ENCODE measurements at places on chromosomes 2 and 18.
A peak's percentile ranks its signal among the peaks of the same experiment; 100 is the strongest.

- no peak for DNase-seq
Observed at GRCh38 chr2:171530378-171530777, 8.1 kb downstream of the CYBRD1 start.

GRCh38 chr2:194166818-194167217 is 1490.2 kb upstream of the SLC39A10 start:
- DNase-seq = no peak

GRCh38 chr2:39796134-39796533 is 17.1 kb upstream of the THUMPD2 start:
- no peak for DNase-seq

GRCh38 chr2:45652090-45653031 is 886 bp downstream of the PRKCE start:
- peak; percentile 40 for DNase-seq

- no peak for DNase-seq
Observed at GRCh38 chr18:79753391-79753851, 44.3 kb upstream of the KCNG2 start.

GRCh38 chr2:221465776-221466175 is 106.3 kb downstream of the EPHA4 start:
- DNase-seq = peak; percentile 13

- DNase-seq = no peak
Observed at GRCh38 chr2:62089658-62090057, 106.3 kb upstream of the B3GNT2 start.

- peak; percentile 48 for DNase-seq
Observed at GRCh38 chr2:46535360-46535759, 56.0 kb downstream of the TMEM247 start.

DNA sequence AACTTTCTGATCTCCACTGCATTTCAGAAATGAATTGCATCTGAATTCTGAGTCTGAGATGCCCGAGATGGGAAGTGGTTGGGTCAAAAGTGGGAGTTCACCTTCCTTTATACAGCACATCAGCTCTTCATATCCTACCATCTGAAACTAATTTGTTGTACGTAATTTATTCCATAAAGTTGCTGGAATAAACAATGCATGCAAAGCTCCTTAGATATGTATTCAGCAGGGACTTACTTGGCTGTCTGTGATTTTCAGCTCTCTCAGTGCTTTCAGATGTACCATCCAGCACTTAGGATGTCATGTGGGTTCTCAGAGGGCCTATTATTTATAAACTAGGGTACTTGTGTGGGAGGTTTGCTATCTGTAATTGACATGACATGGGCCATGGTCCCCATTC is 46.9 kb upstream of the EFEMP1 start:
- no peak for DNase-seq

- no peak for DNase-seq
Observed at GRCh38 chr18:66005831-66006588, 255.2 kb downstream of the CDH7 start.

DNA sequence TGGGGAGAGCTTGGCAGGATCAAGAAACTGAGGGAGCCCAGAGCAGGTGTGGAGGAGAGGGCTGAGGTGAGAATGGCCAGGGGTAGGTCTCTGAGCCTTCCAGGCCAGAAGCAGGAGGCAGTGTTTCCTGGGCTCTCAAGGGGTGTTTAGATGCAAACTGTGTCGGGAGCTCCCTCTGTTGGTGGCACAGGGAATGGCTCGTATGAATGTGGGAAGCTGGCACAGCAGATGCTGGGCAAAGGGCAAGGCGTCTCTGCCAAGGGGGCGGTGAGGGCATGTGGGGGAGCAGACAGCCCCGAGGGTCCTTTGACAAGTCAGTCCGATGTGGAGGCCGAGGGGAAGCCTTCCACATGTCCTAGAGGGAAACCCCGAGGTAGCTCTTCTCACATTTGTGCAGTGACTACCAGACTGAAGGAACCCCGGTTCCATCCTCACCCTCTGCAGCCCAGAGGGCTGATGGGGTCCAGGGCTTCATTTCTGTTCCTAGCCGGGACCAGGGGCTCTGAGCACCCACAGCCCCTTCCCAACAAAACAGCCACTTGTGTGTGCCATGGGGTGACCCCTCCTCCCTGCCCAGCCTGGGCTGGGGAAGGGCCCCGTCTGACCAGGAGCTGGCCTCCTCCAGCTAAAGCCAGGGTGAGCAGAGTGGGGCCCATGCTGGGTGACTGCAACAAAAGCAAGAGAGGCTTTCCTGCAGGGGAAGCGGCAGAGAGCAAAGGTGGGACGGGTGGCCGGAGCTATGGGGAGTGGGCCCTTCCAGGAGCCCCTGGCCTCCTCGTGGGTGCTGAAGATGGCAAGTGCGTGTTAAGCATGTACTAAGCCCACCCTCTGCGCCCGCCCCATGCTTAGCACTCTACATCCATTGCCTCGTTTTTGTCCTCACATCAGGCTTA is 103.4 kb downstream of the SEPTIN10 start:
- peak; percentile 81 for DNase-seq

- no peak for DNase-seq
Observed at GRCh38 chr2:20115902-20116301, 64.5 kb upstream of the LAPTM4A start.

DNA sequence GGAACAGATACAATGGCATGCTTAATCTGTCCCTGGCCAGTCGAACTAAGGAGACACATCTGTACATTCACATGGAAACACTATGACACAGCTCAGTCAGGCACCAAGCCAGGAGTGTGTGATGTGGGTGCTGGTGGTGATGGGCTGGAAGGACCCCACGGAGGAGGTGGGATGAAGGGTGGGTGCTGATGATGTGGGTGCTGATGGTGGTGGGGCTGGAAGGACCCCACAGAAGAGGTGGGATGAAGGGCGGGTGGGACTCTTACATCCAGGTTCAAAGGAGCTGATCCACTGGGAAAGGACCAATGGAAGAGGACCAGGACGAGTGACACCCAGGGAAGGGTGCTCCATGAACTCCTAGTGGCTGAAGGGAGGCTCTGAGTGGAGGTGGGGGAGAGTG is 34.8 kb upstream of the ACAA2 start:
- DNase-seq = no peak

- no peak for DNase-seq
Observed at GRCh38 chr18:10197097-10197496, 257.3 kb upstream of the APCDD1 start.

- no peak for DNase-seq
Observed at GRCh38 chr18:37672001-37672400, 106.4 kb upstream of the CELF4 start.

DNA sequence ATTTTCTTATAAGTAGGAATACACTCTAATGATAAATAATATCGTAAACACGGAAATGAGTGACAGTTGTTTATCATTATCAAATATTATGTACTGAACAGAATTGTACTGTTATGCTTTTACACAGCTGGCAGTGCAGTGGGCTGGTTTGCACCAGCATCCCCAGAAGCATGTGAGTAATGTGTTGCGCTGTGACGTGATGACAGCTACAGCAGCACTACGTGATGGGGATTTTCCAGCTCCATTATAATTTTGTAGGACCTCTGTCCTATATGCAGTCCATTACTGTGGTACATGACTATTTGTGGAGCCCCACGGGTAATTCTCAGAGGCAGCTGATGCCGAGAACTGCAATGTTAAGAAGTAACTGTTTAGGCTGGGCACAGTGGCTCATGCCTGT is 77.3 kb upstream of the ATG16L1 start:
- DNase-seq = no peak

Measured in CD4-positive, alpha-beta T cell treated with Interleukin-6 for 4 hours (primary cell).